Activated CD8-positive, alpha-beta memory T cell treated with anti-CD3 and anti-CD28 coated beads for 1 hour (primary cell): ENCODE measurements at places on chromosomes 16 and 17.

DNA sequence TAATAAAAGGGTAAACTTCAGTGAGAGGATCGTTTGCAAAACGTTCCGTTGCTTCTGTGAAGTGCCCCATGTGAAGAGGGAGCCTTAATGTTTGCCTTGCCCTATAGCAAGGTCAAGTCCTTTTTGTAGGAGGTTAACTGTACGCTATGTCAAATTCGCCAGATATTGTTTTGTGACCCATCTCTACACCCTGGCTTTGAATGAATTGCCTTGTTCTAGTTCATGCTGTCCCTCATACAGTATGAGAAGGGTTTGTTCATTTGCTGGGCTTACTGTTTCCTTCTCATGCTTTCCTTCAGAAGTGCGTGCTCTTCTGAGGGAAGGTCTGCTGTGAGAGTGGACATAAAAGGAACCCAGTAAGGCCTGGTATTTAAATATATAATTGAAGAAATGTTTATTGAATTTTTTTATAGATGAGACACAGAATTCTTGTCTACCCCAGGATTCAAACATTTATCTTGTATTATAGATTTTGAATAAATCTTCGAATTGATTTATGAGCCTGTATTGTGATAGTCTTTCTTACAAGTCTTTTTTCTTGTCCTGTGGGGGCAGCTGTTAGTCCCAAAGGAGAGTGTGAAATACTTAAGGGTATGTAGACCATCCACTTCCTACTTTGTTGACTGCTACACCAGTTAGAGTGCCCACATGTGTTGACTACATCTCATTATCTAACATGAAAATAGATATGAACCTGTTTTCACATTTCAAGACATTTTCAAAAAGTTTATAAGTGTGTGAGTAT is 1.7 kb downstream of the MAP3K3 start:
- DNase-seq = no peak

GRCh38 chr17:57385975-57386374 is 129.7 kb downstream of the MSI2 start:
- DNase-seq = no peak

- no peak for DNase-seq
Measured at GRCh38 chr16:9874219-9874618, 308.0 kb downstream of the GRIN2A start.

DNA sequence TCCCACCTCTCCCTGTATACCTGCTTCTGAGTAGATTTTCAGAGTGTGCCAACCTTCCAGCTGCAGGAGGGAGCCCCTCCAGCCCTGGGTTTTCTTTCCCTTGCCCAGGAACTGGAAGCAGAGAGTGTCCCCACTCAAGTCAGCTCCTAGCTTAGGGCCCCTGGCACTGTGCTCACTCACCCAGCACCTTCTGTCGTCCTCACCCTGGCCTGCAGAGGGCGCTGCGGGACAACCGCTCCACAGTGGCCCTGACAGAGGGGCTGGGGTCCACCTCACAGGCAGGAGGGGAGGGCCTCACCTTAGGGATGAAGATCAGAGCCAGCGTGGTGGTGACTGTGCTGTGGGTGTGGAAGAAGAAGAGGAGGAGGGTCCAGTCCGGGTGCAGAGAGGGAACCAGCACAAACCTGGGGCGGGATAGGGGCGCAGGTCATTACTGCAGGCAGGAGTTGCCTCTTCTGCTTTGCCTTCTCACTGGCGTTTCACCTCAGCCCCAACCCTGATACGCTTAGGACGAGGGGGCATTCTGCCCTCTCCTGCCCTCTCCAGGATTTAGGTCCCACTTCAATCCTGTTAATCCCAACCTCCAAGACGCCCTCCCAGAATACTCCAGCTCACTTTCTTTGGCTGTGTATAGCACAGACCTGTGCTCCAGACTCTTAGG is 10.0 kb downstream of the GPR179 start:
- no peak for DNase-seq

DNA sequence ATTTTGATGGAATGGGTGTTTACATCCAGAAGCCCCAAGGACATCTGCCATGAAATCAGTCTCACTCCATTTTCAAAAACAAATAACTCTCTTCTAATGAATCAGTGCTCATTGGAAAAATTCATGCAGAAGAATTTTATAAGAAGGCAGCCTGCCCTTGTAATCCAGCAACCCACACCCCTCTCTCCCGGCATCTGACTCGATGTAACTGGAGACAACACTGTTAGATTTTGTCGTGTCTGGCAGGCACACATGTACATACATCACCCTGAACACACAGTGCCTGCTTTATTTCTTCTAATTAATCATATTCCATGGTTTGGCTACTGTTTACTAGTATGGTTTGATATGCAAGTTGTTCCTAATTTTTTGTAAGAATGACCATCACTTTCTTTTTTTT is 11.9 kb upstream of the PLD6 start:
- DNase-seq = no peak

GRCh38 chr16:67021321-67021720 is 7.6 kb upstream of the CBFB start:
- DNase-seq = no peak

- no peak for DNase-seq
Measured at GRCh38 chr16:83833921-83834320, 26.1 kb downstream of the HSBP1 start.

DNA sequence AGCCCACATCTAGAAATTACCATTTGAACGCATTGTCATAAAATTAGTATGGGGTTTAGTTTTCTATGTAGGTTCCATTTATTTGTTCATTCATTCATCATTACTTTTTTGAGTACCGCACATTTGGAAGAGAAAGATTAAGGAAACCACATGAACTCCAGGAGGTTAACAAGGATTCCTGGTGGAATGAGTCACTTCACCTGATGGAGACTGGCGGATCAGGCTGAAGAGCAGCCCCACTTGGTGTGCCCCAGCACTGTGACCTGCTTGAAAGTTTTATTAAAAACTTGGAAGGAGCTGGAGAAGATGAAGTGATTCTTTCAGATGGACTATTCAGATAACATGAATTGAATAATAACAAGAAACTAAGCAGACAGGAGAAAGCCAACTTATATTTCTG is 293.6 kb upstream of the CDH11 start:
- DNase-seq = no peak

- DNase-seq = no peak
Measured at GRCh38 chr16:87376660-87377059, 6.9 kb downstream of the FBXO31 start.

DNA sequence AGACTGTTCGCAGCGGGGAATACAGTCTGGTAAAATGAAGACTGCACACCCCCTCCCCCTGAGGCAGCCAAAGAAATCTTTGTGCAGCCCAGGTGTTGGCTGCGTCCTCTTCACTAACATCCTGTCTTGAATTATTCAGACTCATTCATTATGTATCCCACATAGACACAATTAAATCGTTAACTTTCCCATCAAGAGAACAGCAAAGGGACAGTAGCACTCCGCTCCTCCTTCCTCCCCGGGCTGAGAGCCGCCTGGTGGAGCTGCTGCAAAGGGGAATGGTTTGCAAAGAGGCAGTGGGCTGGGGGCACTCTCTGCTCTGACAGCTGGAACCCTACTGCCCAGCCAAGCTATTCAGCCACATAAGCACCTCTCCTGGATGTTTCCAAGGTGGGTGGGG is 290.0 kb upstream of the SOX9 start:
- no peak for DNase-seq

- DNase-seq = no peak
Measured at GRCh38 chr17:39800540-39800939, 62.8 kb downstream of the GRB7 start.

GRCh38 chr17:77737442-77738265 is 220.8 kb upstream of the TNRC6C start:
- DNase-seq = no peak

- peak; percentile 37 for DNase-seq
Measured at GRCh38 chr16:28623172-28623711, 13.4 kb upstream of the SULT1A1 start.

DNA sequence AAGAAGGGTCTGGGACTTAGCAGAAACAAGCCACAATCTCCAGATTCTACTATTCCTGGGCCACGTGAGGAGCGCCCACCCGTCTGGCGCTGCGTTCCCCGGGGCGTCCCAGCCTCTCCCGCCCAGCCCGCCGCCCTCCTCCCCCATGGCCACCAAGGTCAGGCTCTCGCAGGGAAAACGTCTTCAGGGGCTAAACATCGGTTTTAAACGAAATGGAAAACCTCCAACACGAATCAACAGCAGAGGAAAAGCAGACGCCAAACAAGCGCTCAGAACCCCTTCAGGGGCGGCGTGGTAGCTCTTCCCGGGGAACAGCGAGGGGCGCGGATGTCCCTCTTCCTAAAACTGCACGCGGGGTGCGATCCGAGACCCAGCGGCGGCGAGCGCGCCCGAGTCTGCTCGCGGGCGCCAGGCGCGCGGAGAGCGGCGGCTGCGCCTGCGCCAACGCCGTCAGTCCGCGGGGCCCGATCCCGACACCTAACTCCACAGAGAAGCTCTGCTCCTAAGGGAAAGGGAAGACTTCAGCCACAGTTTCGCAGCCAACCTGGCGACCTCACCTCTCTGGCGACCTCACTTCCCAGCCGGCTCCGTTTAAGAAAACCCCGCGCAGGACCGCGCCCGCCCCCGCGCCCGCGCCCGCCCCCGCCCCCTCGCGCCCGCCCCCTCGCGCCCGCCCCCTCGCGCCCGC is 505 bp upstream of the COG1 start:
- DNase-seq = peak; percentile 40

DNA sequence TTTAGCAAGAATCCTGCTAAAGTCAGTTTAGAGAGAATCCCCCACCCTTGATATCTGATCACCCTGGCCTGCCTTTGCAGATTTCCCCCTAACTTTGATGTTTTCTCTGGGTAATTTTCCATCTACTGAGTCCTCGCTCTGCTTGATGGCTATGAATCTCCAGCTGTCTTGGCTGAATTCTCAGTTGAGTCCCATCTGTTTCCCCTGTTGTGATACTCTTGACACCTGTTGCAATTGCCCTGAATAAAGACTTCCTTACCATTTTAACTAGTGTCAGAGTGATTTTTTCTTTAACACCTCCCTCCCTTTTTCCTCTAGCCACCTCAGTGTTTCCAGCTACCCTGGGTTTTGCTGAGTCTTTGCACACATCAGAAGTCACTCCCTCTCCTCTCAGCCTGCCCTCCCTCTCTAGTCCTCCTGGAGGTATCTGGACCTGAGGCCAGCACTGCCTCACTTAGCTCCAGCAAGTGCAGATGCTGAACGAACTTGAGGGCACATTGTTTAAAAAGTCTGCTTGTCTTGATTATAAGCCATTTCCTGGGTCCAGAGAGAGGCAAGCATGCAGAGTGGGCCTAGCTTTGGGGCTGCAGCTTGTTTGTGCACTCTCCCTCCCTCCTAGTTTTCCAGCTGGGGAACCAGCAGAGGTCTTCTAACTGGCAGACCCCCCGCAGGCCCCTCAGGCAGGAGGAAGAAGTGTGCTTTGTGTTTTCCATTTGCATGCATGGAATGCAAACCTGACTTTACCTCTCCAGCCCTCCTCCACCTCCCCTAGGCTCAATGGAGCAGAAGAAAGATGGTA is 33.2 kb downstream of the SPACA3 start:
- DNase-seq = no peak
